NCI-H187 (cell line): ENCODE measurements at places on chromosomes 4 and X.
A peak's percentile ranks its signal among the peaks of the same experiment; 100 is the strongest.

DNA sequence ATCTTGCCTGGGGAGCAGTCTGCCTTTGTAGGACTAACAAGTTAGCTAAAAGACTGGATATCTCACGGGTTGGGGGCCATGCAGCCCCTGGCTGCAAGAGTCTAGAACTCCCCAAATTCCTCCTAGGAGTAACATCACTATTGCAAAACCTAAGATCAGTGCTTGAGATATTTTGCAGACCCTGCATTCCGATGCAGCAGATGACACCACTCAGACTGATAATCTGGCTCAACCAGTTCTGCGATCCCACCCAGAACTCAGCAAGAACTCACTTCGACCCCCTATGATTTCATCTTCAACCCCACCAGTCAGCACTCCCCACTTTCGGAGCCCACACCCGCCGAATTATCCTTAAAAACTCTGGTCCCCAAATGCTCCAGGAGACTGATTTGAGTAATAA, 834.0 kb downstream of the C4orf33 start:
- DNase-seq = no peak

- DNase-seq = no peak
Measured at GRCh38 chr4:41652971-41653370, 95.6 kb downstream of the PHOX2B start.

DNA sequence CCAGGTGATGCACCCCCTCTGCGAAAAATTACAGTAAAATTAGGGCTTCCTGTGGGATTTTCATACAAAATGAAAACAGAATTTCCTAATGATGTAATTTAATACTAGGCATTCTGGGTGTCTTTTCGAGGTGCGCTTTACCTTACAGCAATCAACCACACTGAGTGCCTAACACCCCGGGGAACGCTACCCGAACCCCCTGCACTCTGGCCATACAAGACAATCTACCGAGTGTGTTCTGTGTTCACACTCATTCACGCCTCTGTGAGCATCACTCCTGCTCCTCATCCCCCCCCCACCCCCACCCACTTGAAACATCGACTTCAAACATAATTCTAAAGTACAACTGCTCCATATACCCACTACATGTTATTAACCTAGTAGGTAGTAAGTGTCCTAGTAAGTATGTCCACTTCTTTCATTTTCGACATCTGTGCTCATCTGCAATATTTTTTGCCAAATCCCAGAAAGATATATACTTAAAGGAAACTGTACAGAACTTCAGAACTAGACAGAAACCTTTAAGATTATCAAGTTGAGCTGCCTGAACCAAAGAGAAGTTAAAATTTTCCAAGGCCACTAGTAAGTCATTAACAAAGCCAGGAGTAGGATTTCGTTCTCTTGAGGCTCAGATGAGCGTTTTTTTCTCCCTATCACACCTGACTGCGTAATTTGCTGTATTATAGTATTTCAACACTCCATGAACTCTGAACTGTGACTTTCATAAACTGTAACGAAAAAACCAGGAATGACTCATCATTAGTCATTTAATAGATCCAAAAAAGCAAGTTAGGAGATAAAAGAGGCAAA, 80.0 kb downstream of the FAT1 start:
- no peak for DNase-seq

DNA sequence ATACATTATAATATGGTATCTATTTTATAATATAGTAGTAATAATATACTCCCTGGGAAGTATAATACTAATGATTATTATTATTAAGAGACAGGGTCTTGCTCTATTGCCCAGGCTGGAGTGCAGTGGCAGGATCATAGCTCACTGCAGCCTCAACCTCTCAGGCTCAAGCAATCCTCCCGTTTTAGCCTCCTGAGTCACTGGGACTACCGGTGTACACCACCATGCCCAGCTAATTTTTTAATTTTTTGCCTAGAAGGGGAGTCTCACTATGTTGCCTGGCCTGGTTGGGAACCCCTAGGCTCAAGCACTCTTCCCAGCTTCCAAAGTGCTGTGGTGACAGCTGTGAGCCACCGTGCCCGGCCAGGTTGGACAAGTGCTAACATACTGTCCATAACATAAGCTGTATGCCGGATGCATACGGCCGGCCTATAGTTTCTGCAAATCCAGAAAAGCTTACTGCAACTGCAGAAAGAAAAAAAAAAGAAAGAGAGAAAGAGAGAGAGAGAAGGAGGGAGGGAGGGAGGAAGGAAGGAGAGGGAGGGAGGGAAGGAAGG, 94.2 kb upstream of the PPP2R3B start:
- no peak for DNase-seq

GRCh38 chr4:30586850-30587249, 133.3 kb upstream of the PCDH7 start:
- no peak for DNase-seq

GRCh38 chr4:169282429-169283113, 11.8 kb upstream of the SH3RF1 start:
- no peak for DNase-seq

GRCh38 chrX:31227250-31227649, 155.4 kb upstream of the FTHL17 start:
- no peak for DNase-seq

- DNase-seq = no peak
Measured at GRCh38 chr4:141571362-141571761, 65.0 kb upstream of the IL15 start.

- no peak for DNase-seq
Measured at GRCh38 chrX:41153448-41153847, 68.2 kb downstream of the USP9X start.

DNA sequence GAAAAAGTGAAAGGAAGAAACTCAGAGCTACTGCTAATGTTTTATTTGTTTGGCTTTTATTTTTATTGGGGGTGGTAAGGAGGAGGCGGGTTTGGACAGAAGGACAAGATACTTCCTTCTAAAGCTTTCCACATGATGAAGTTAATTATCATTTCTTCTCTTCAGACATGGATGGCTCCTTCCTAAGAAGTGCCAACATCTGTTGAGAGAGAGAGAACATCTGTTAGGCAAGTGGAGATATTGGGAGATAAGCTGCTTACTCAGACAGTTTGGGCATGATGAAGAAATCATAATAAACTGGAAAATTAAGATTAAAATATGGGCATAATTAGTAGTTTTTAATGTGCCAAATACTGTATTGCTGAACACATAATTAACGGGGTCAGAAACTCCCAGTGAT, 535.7 kb upstream of the INTU start:
- DNase-seq = no peak

- DNase-seq = peak; percentile 14
Measured at GRCh38 chr4:105147553-105148161, 981 bp downstream of the TET2 start.

GRCh38 chrX:44232081-44232480, 111.4 kb downstream of the EFHC2 start:
- no peak for DNase-seq

DNA sequence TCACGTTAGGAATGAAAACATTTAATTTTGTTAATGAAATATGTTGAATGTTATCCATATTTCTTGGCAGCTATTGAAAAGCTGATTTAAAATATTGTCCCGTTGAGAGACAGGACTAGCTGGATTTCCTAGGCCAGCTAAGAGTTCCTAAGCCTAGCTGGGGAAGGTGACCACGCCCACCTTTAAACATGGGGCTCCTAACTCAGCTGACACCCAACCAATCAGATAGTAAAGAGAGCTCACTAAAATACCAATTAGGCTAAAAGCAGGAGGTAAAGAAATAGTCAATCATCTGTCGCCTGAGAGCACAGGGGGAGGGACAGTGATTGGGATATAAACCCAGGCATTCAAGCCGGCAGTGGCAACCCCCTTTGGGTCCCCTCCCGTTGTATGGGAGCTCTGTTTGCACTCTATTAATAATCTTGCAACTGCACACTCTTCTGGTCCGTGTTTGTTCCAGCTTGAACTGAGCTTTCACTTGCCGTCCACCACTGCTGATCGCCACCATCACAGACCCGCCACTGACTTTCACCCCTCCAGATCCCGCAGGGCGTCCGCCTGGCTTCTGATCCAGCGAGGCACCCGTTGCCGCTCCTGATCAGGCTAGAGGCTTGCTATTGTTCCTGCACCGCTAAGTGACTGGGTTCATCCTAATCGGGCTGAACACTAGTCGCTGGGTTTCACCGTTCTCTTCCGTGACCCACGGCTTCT, 308.9 kb downstream of the GLUD2 start:
- peak; percentile 41 for DNase-seq

DNA sequence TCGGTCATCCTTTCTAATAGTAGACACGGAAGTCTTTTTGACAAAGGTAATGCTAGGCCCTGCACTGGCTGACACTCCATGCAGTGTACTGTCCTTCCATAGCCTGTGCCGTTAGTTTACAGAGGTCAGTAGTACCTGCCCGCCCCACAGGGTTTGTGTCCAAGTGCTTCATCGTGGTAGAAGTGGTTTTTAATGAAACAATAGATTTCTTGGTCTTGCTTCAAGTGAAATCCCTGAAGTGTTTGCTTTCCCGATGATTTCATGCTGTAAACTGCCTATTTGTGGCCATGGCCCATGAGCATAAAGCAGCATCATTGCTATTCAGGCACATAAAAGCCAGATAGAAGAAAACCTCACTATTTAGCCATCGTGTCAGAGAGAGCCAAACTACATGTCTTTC, 139.3 kb downstream of the GPR143 start:
- peak; percentile 27 for DNase-seq

DNA sequence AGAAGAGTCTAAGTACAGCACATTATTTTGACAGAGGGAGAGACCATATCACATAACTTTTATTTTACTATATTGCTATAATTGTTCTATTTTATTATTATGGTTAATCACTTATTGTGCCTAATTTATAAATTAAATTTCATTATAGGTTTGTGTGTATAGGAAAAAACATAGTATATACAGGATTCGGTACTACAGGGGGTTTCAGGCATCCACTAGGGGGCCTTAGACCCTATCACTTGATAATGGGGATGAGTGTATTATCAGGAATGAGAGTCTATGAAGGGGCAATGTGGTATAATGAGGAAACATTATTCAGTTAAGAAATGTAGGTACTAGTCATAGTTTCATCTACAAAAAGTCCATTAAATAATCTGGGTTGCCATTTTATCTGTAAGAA, 833.1 kb downstream of the C4orf33 start:
- DNase-seq = no peak

DNA sequence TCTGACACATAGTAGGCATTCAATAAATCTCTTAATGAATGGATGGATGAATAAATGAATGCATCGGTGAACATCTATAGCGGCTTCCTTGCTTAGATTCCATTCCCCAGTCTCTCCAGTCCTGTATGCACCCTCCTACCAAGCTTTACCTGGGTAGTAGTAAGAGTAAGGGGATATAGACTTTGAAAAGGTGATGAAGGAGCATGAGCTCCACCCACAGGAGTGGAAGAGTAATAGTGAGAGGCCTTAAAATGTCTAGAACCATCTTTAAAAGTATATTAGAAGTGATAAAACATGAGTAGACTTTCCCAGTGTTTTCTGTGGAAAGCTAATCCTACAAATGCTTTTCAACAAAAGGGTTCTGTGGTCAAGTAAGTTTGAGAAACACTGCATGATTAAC, 35.5 kb upstream of the GPC3 start:
- DNase-seq = no peak

DNA sequence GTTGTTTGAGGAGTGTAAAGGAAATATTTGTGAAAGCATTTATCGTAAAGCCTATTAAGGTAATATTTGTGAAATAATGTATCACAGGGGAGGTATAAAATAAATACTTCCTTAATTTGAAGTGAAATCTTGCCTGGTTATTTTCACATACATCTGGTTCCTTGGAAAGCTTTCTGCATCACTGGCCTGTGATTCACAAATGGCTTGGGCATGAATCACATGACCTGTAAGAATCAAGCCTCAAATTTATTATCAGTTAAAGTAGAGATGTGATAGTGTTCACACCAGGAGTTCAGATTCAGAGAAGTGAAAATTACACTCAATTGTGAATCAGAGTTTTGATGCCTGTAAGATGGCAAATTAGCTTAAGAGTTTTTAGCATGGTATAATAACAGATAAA, 1911.4 kb downstream of the STIM2 start:
- no peak for DNase-seq

- DNase-seq = no peak
Measured at GRCh38 chrX:36462142-36462541, 542.6 kb downstream of the CFAP47 start.

DNA sequence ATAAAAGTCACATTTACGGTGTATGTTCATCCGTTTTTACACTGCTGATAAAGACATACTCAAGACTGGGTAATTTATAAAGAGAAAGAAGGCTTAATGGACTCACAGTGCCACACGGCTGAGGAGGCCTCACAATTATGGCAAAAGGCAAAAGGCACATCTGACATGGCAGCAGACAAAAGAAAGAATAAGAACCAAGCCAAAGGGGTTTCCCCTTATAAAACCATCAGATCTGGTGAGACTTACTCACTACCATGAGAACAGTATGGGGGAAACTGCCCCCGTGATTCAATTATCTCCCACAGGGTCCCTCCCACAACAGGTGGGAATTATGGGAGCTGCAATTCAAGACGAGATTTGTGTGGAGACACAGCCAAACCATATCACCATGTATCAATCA, 7.3 kb upstream of the GUCY1B1 start:
- no peak for DNase-seq

DNA sequence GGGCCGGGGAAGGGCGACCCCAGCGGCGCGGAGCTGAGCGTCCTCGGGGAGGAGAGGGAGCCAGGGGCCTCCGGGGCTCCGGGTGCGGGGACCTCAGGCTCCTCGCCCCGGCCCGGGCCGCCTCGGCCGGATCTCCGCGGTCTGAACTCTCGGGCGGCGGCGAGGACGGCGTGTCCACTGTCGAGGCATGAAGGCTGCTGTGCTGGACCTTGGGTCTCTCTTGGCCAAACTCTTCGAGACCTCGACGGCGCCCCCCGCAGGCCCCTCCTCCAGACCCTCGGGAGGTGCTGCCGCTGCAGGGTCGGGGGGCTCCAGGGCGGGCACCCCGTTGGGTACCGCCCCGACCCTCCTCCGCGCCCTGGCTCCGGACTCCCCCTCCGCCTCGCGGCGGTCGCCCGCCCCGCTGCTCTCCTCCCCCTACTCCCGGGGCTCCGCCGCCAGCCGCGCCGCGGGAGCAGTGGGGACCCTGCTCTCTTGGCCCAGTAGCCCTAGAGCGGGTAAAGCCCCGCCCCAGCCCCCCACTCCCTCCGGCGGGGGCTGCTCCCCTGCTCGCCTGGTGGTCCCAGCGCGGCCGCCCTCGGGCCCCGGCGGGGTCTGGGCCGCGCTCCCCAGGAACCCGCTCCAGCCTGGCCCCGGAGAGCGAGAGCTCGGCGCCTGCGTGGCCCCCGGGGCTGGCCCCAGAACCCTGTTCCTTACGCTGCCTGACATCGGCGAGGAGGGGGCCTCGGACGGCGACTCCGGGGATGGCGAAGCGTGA, 564 bp downstream of the FAM149A start:
- DNase-seq = no peak
